ENCODE measurements at places on chromosomes 7 and 10.

- no peak for DNase-seq
Observed at GRCh38 chr10:6578795-6579182, 1.3 kb downstream of the PRKCQ start.

- no peak for DNase-seq
Observed at GRCh38 chr7:139511315-139511714, 12.2 kb upstream of the CLEC2L start.

- DNase-seq, result no peak
Observed at GRCh38 chr7:19707240-19707639, 1.6 kb downstream of the POLR1F start.

GRCh38 chr7:30851651-30852307 lies 59.9 kb upstream of the AQP1 start:
- no peak for DNase-seq

- no peak for DNase-seq
Observed at GRCh38 chr10:79397575-79398303, 47.7 kb downstream of the ZCCHC24 start.

- no peak for DNase-seq
Observed at GRCh38 chr7:104983076-104983577, 30.9 kb upstream of the KMT2E start.

DNA sequence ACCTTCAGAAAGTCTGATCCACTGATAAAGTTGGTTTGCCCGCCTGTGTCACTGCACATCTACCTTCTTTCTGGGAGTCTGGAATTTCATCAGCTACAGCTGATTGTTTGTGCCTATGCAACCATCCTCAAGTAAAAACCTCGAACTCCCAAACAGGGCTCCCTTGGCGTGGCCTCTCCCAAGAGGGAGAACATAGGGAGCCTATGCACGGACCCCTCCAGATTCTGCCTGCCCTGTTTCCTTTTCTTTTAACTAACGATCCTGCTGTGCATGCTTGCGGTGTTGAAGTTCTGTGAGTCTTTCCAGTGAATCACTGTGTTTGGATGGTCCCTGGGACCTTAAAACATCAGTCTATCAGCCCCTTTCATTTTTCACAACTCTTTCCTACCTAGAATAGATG lies 226.9 kb upstream of the SEMA3D start:
- no peak for DNase-seq

DNA sequence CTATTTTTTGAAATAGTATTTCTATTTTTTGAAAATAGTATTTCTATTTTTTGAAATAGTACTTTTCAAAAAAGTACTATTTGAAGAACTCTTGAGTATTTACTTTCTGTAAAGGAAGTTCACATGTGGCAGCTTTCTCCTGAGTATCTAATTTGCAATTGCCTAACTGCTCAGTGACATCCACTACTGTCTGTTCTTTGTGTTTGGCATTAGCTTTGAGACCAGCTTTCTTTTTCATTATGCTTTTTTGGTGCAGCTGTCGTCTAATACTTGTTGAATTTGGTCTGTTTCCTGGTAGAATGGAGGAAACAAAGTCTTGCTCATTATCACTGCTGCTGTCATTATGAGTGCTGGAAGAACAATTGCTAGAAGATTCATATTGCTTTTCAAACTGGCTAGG lies 99.1 kb downstream of the BMPR1A start:
- no peak for DNase-seq

DNA sequence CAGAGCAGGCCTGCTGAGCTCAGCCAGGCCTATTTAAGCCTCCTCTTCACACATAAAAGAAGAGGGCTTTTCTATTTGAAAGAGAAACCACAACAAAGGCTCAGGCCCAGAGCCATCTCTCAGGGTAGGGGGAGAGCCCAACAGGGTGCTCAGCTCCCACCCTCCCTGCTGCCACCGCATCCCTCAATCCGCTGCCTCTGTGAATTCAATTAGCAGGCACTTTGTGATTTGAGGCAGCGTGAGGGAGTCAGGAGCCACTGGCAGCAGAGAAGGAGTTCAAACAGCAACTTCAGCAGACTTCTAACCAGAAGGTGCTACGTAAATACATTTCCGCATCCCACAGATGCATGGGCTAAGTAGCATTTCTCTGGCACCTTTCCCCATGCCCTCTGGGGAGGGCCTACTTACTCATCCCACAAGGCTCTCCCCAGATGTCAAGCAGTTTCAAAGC lies 45.2 kb downstream of the LRRC20 start:
- DNase-seq, result no peak

GRCh38 chr7:158186864-158187693 lies 400.5 kb downstream of the PTPRN2 start:
- DNase-seq, result no peak

DNA sequence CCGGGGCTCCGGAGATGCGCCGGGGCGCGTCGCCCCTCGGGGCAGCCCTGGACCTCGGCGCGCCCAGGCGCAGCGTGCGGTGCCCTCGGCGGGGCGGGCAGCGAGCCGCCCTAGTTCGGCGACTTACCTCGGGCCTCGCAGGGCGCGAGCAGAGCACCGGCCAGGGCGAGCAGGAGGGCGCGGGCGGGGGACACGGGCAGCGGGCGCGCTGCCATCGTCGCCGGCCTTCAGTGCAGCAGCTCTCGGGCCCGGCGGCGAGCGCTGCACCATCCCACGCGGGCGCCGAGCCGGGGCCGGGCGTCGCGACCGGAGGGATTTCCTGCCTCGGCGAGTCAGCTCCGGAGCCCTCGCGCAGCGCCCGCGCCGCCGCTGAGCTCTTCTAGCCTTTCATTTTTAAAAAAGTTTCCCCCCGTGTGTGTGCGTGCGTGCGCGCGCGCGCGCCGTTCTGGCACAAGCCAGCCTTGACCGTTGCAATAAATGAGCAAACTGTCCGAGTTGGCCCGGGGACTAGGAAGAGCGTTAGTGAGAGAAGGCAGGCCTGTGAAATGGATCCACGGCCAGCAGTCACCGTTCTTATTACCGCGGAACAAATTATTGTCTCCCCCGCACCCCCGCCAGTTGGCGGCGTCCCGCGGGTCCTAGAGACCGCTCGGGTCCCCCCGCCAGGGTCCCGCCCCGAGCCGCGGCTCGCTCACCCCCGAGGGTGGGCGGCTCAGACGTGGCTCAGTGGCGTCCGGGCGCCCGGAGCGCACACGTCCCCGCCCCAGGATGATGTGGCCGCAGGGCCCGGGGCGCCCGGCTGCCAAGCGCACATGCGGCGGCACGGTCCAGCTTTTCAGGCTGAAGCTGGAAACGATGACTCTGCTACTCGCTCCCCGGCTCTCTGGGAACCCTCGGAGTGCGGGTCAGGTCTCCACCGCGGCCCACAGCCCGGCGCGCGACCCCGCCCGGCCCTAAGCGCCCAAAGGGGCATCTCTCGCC lies at the start of gene ADAM12:
Gene ADAM12, minus strand, starts transcription at position 547 of the 981 bp plus-strand sequence. Its CDS starts 332 bp downstream, at position 215.
- DNase-seq, result no peak

- DNase-seq, result no peak
Observed at GRCh38 chr10:125608474-125608873, 74.5 kb downstream of the TEX36 start.

GRCh38 chr7:147276783-147277370 lies 1160.3 kb downstream of the CNTNAP2 start:
- DNase-seq, result no peak

GRCh38 chr7:81857385-81857784 lies 87.5 kb upstream of the HGF start:
- DNase-seq, result no peak

GRCh38 chr10:37490266-37490665 lies 364.9 kb downstream of the ANKRD30A start:
- DNase-seq, result no peak

GRCh38 chr10:61487506-61487905 lies 34.3 kb upstream of the TMEM26 start:
- DNase-seq, result no peak

- no peak for DNase-seq
Observed at GRCh38 chr7:19482628-19483027, 226.2 kb downstream of the POLR1F start.

- no peak for DNase-seq
Observed at GRCh38 chr7:3162289-3162688, 118.6 kb upstream of the CARD11 start.

DNA sequence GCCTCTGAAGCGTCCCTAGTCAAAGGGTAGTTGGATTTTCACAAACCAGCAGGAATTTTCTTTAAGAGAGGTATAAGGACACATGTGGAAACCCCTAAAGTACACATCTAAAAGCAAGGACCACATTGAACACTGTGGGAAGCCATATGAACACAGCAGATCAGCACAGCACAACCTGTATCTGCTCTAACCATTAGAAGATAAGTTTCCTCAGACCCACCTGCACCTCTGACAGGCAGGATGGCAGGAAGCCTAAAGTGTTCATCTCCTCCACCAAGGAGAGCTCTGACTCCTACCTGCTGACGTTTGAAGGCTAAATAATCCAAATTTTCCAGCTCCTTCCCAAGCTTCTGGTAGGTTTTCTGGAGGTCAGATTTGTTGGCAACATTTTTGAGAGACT lies 174.4 kb downstream of the CTNNA3 start:
- DNase-seq, result no peak

GRCh38 chr7:2659556-2660358 lies 28.0 kb downstream of the TTYH3 start:
- DNase-seq, result no peak

- DNase-seq, result no peak
Observed at GRCh38 chr10:88386204-88386788, 196.8 kb downstream of the RNLS start.

DNA sequence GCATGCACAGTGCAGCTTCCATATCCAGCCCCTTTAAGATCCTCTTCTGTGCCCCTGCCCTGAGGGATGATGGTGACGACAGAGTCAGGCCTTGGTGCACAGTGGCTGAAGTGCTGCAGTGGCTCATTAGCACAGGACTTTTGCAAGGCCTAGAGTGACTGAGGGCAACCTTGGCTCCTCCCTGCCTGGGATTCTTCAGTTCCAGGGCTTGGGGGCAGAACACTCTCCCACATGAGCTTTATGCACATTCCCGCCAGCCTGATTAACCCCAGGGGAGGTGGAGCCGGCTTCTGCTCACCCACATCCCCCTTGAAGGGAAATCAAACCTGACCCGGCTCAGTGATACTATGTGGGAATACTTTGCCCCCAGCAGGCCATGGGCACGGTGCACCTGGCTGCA lies 253.4 kb downstream of the GALNT17 start:
- no peak for DNase-seq

- DNase-seq, result no peak
Observed at GRCh38 chr10:30048768-30049517, 10.4 kb downstream of the JCAD start.

- DNase-seq, result no peak
Observed at GRCh38 chr7:157713591-157713990, 376.8 kb downstream of the DNAJB6 start.

- DNase-seq, result no peak
Observed at GRCh38 chr10:66980246-66980815, 54.5 kb downstream of the LRRTM3 start.

DNA sequence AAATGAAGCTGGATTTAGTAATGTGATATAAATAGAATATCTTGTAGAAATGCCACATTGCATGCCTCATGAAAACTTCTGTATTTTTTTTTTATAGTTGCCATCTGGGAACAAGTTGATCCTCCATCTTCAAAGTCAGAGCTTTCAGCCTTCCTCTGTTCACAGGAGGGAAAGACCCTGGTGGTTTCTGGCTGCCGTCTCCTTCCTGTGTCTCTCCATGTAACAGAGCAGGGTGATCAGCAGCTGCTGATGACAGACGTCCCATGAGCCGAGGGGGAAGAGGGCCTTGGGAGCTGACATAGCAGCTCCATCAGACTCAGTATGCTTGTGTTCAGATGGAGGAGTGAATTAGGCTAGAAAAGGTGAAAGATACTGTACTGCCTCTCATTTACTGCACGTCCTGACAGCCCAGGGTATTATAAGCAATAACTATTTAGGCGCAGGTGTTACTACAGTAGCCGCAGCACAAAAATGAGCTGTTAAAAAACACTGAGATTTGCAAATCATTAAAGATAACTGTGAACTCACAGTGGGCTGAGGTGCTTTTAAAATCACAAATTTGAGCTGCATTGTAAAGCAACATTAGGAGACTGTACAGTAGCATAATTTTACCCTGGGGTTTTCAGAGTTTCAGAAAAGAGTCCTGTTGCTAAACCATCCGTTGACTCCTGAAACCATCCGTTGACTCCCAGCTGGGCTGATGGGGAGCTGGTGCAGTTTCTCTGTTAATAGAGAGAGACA lies 103.3 kb downstream of the CFAP58 start:
- DNase-seq, result no peak

DNA sequence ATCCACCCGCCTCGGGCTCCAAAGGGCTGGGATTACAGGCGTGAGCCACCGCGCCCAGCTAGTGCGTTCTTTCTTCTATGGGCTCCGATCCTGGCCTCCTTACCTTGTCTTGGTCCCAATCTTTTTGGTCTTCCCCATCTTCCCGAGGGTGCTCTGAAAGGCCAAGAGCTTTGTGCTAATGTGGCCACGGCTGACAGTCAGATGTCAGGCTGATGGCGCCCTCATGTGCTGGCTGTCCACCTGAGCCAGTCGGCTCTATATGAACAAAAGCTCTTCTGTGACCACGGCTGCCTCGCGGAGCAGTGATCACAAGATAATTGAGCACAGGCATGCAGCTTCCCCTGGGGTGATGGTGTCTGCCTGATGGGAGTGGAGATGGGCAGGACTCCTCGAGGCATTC lies 11.0 kb upstream of the AHCYL2 start:
- no peak for DNase-seq

DNA sequence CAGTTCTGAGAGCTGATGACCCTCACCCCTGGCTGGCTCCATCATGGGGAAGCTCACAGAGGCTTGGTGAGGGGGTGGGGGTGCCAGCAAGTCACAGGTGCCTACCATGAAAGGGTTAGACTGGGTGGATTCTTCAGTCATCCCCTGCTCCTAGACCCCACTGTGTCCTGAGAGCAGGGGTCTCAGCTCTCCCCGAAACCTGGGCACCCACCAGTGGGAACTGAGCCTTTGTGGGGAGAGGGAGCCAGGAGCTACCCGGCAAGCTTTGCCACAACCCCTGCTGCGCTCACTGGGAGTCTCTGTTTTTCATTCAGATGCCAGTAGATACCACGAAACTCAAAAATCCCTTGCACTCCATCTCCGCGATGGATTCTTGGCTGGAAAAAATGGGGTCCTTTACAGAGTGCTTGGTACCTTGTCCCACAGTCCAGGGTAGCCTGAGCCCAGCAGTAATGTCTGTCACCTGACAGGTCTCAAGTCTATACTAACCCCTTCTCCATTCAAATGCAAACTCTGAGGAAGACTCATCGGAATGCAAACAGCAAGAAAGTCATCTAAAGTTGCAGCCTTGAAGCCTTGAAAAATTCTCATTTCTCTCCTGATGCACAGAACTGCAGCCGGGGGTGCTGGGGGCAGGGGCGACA lies 48.9 kb upstream of the ENO4 start:
- DNase-seq, result no peak

DNA sequence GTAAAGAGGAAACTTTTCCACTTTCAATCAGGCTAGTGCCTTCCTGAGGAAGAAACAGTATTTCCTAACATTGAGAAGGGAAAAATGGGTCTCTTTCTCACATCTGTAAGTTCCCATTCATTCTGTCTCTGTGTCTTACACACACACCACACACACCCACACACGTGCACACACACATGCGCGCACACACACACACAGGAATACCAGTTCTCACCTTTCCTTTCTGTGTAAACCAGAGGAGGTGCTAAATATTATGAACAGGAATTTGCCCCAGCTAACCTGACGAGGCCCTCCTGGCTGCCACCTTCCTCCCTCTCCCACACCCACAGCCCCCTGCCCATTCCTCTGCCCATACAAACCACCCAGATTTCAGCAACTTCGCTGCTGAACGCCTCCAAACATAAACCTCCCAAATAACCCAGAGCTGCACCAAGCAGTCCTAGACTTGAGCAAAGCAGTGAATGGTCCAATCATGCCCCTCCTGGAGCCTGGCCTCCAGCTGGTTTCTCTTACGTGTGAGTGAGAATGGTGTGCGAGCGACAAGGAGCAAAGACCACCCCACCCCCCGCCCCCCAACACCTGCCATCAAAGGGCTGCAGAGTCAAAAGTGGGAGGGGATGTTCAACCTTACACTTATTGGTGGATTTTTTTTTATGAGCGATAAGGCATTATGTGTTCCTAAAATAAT lies 190.5 kb downstream of the HECW1 start:
- no peak for DNase-seq
